ENCODE measurements at places on chromosomes 4 and X.

DNA sequence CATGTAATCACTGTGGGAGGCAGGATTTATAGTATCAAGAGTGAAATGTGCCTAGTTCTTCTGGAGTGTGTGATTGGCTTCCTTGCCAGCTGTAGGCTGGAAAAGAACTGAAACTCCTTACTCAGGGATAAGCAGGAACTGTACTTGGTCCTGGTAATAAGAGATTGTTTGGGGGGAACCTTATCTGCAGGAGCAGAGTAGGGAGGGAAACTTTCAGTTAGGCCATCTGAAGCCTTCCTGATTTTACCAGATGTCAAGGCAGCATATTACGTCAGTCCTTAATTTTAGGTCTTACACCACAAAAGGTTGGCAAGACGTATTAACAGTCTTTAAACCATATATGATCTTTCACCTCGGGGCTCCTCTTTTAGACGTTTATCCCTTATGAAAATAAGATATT lies 231.5 kb upstream of the FMR1 start:
- no peak for DNase-seq

DNA sequence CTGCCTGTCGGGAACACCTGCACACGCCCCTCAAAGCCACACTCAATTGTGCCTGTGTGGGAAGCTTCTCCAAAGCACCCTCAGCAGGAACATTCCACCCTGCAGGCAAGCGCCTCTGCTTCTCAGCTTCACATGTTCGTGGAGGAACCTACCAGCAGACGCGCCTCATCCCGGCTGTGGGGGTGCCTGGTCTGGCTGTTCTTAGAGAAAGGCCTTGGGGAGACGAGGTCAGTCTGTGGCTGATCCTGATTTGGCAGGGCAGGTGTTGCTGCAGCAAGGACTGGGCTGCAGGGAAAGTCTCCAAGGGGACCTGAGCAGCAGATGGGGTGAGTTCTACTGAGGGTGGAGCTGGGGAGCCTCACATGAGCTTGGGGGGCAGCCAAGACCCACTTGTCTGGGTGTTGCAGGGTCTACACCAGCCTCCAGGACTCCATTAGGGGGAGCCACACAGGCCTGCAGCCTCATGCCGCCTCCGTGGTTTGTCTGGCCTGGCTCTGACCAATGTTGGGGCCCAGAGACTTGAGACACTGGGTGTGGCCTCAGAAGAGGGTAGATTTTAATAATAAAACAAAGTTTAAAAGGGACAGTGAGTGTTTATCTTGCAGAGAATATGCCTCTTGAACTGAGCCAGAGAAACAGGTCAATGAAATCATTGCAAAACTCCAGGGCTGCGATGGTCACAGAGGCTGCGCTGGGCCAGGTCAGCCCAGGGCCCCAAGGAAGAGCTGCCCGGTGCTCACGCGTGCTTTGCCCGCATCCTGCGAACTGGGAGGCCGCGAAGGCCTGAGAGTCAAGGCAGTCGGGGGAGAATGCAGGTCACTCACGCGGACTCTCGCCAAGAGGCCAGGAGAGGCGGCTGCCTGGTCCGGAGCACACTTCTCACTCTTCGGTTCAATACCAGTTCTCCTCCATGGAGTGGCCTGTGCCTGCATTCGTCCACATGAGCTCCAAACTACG lies 21.1 kb downstream of the RNF212 start:
- DNase-seq: no peak

- no peak for DNase-seq
Observed at GRCh38 chr4:11622961-11623725, 194.4 kb upstream of the HS3ST1 start.

DNA sequence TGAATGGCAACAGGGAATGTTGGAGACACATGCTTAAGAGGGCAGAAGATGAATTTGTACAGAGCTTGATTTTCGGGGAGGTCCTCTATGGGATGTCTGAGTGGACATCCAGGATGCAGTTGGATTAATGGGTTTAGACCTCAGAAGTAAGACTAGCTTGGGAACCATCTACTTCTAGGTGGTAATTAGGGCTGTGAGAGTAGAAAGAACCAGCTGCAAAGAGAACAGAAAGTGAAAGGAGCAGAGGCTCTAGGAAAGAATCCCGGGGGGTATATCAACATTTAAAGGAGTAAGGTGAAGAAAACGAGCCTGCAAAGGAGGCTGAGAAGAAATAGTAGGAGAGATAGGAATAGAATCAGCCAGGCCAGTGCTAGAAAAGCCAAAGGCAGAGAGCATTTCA lies 29.0 kb upstream of the NKRF start:
- no peak for DNase-seq

GRCh38 chrX:153686711-153687110 lies 1.0 kb upstream of the SLC6A8 start:
- no peak for DNase-seq

DNA sequence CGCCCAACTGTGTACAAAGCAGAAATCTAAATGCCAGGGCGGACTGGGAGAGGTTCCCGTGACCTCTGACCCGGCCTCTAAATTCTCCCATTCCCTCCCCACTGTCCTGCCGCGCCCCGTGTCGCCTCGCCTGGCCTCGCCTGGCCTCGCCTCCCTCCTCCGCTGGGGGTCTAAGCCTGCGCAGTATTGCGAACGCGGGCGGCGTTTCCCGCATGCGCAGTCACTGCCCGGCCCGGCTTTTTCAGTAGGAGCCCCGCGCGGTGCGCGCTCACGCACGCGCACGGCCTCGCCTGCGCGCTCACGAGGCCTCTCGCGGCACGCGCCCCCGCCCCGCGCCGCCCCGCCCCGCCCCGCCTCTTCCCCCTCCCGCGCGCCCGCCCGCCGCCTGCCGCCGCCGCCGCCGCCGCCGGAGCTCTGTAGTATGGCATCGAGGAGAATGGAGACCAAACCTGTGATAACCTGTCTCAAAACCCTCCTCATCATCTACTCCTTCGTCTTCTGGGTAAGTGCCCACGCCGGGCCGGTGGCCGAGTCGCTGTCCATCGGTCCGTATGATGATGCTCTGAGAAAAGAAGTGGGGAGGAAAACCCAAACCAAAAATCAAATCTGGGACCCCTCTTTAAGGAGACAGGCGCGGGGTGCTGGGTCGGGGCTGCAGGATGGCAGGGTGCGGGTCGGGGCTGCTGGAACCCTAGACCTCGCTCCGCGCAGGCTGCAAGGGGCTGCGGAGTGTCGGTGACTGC lies at the start of gene TSPAN7:
Gene TSPAN7, plus strand, starts transcription at position 417 of the 743 bp plus-strand sequence. Its CDS starts 5 bp downstream, at position 422.
- DNase-seq: no peak

DNA sequence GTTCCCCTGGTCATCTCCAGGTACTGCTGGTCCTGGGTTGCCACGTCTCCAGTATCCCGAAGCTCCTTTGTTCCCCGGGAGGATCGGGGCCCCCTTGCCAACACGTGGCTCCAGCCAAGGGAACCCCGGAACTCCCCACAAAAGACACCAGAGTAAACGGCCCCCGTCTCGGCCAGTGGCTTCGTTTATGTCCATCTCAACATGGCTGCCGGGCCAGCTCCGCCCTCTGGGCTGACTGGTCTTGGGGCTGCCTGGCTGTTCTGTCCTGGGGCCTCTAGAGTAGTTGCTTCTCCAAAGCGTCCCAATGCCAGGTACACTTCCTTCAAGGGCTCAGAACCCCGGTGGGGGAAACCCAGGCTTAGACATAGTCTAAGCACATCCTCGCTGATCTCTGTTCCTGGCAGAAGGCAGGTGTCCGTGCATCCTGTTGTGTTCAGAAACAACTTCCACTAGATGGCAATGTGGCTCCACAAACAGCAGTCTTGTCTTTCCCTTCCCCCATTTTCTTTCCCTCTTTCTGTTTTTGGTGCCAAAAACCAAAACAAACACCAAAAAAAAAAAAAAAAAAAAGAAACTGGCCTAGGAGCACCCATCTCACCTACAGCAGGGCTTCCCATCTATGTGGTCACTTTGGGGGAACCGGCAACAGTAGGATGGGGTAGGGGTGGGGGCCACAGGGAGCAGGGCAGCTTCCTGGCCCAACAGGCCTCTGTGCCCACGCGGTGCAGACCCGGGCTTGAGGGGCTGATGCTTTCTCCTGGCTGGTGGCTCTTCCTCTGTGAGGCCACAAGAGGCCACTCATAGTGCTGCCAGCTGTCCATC lies 35.3 kb downstream of the NBDY start:
- peak; percentile 85 for DNase-seq

- DNase-seq: no peak
Observed at GRCh38 chr4:81199831-81200230, 15.2 kb downstream of the PRKG2 start.

DNA sequence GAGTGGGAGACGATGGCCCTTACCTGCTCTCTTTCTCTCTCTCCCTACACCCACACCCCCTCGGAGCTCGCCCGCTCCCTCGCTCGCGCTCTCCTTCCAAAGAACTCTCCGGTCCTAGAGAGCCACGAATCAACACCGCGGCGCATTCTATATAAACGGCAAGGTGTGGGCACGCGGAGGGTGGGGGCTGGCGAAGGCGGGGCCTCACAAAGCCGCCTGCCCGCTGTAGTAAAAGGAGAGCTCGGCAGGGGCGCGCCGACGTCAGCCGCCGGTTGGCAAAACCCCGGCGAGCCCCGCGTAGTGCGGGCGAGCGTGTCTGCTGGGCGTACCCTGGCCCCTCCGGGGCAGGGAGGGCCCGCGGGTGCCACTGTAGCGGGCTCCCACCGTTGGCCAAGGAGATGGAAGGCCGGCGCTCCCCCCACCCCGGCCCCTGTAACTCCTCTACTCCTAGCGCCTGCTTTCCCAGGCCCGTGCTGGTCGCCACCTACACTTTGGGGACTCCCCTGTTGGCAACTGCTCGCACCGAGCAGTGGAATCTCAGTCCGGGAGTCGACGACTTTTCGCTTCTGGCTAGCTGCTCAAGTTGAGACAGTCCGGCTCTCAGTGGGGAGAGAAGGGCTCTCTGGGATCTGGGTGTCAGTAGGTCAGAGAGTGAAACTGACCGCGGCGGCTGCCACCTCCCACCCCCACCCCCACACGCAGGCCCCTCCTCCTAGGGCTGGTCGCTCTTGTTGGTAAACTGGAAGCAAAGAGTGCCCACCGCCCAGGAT lies 325.5 kb upstream of the F9 start:
- no peak for DNase-seq

DNA sequence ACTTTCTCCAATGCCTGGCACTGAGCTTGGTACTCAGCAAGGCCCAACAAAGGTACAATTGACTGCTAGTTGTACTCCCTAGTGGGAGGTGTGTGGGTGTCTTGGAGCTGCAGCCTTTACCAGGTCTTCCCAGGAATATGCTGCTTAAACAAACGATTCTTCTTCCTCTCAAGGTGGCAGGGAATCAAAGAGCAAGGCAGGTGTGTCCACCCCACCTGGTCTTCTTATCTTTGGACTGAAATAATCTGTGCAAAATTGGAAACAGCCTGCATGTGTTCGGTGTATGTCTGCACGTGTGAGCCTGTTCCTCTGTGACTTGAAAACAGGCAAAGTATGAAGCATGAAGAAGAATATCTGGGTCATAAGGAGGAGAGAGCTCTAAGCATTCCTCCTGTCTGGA lies 235.3 kb downstream of the PTTG2 start:
- DNase-seq: no peak
